Activated CD4-positive, alpha-beta memory T cell treated with anti-CD3 and anti-CD28 coated beads, Interleukin-2, amount 10 ng/mL, durations not matched to agents 7 days and 5 days (primary cell): ENCODE measurements at places on chromosomes 1 and 21. TPM values are rescaled to one million over a fixed set of nuclear protein-coding genes. Genes with fewer than 3 reads are reported as not detected.

The NCMAP gene
- total RNA-seq: not detected

The TGFB2 gene
- not detected for total RNA-seq

The OR10Z1 gene
- not detected for total RNA-seq

The IGSF9 gene
- total RNA-seq: not detected

The DNASE2B gene
- not detected for total RNA-seq

The C1orf226 gene
- total RNA-seq: not detected

The THEM5 gene
- not detected for total RNA-seq

The CELSR2 gene
- total RNA-seq: 2.2 TPM

The MNDA gene
- total RNA-seq: not detected

The HSD3B2 gene
- not detected for total RNA-seq

The TMOD4 gene
- 1.5 TPM for total RNA-seq

The YRDC gene
- total RNA-seq: 16.8 TPM

The KCNE2 gene
- total RNA-seq: not detected

The ATP1A4 gene
- total RNA-seq: 0.33 TPM

The EFNA1 gene
- total RNA-seq: not detected

The VWA5B1 gene
- not detected for total RNA-seq

The RHD gene
- not detected for total RNA-seq

The AADACL4 gene
- total RNA-seq: not detected

The C1orf185 gene
- total RNA-seq: not detected

The MIXL1 gene
- total RNA-seq: not detected

The C8A gene
- total RNA-seq: not detected

The OSBPL9 gene
- 40.0 TPM for total RNA-seq

The S100A11 gene
- 539 TPM for total RNA-seq

The TRAPPC10 gene
- total RNA-seq: 76.5 TPM

The MRTO4 gene
- 23.0 TPM for total RNA-seq

The CFHR2 gene
- not detected for total RNA-seq

The OR2M3 gene
- total RNA-seq: not detected

The PODN gene
- not detected for total RNA-seq

The CD84 gene
- 21.6 TPM for total RNA-seq

The SERPINC1 gene
- not detected for total RNA-seq
